CD4-positive, alpha-beta T cell treated with Interleukin-15 for 1 hour (primary cell): ENCODE measurements at places on chromosomes 5 and 9.
A peak's percentile ranks its signal among the peaks of the same experiment; 100 is the strongest.

DNA sequence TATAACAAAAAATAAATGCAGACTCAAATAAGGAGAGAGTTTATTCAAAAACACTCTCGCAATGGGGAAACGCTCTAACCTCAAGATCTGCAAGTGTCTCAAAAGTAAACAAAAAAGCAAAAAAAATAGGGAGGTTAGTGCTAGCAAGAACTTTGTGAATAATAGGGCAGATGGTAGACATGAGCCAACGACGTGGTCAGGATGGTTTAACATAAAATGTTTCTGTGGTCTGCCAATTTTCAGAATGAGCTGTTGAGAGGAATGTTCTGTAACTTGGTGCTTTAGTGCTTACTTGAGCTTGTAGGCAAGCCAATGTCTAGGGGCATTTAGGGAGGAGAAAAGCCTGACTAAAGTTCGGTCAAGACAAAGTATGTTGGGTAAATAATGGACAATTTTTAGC, 1813.9 kb upstream of the CDH6 start:
- DNase-seq: no peak

- no peak for DNase-seq
Measured at GRCh38 chr5:61801174-61801573, 469.1 kb downstream of the ZSWIM6 start.

- no peak for DNase-seq
Measured at GRCh38 chr5:37735649-37736347, 104.0 kb downstream of the GDNF start.

DNA sequence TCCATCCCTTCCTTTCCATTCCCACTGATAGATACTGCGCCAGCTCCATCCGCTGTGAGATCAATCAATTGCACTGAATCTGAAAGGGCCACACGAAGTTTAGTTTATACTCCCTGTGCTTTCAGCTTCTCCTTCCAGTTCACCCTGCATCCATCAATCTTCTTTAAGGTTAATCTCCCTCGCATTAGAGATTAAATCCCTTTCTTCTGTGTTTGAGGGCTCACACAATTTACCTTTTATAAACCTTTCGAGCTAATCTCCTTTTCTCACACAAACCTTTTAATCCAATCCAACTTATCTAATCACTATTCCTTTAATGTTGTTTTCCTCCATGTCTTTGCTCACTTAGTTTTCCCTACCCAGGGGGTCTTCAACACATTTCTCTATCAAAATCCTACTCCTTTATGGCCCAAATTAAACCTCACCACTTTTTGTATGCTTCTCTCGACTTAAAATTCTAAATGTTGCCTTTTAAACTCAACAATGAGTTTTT, 64.6 kb upstream of the HAPLN1 start:
- DNase-seq: no peak

- no peak for DNase-seq
Measured at GRCh38 chr5:109669991-109670706, 19.6 kb upstream of the MAN2A1 start.

DNA sequence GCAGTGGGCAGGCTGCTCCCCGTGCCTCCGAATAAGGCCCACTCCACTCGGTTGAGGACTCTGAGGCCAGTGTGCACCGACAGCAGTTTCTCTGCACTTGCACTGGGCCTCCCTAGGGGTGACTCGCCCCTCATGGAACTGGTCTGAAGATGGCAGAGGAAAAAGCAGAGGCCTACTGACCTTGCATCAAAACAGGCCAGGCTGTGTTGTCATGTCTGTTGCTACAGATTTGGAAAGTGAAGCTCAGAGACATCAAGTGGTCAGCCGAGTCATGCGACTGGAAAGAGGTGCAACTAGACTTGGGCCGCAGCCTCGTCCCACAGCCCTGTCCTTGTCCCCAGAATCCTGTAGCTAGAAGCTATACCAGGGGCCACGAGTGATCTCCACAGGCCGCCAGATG, 78.3 kb downstream of the DCP2 start:
- DNase-seq: no peak

GRCh38 chr5:128532127-128532526, 5.9 kb downstream of the FBN2 start:
- no peak for DNase-seq

DNA sequence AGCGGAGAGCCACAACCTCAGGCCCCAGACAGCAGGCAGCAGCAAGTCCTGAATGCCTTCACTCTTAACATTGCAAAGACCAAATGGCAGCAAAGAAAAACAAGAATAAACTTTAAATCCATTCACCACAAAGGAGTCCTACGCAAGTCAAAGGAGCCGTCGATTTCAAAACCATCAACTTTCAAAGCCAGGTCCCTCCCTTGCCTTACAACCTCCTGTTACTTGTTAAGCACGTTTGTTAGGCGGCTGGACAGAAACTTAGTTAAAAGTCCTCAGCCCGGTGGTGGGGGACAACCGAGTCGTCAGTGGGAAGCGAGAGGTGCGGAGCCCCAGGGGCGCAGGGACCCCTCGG, 938 bp downstream of the LPAR1 start:
- no peak for DNase-seq

GRCh38 chr5:132754947-132755346, 7.7 kb downstream of the CCNI2 start:
- no peak for DNase-seq

GRCh38 chr9:132543960-132544359, 38.4 kb upstream of the BARHL1 start:
- DNase-seq: no peak

DNA sequence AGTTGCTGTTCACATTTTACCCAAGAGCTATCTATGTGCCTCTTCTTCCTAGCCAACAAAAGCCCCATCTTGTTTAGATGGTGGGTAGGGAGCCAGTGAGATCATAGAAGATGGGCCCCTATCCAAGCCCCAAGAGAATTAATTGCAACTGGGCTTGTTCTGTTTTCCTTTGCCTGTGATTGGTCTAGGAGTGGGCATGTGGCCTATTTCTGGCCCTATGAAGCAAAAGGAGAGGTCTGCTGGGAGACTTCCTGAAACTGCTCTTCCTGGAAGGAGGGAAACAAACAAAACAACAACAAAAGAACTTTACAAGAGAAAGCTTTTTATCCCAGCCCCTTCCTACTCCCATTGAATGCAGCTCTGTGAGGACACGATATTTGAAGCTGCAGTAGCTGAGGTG, 32.5 kb upstream of the ALDOB start:
- DNase-seq: no peak

GRCh38 chr5:138330813-138331448, 673 bp downstream of the CDC25C start:
- DNase-seq: no peak

DNA sequence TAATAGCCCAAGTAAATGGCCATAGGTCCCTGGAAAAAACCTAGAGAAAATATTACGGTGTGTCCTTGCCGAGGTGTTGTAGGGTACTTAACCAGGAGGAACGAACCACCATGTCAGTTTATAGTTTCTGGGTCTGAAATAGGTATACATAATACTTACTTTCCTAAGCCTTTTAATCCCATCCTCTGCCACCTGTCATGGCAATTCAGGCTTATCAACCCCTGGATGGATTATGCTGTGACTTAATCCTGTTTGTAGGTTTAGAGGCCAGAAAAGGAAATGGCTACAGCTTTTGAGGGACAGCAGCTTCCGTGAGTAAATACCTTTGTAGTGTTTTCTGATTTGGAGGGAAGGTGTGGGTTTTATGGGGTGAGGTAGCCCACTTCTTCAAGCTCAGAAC, 89.1 kb upstream of the PTPRD start:
- no peak for DNase-seq

- DNase-seq: no peak
Measured at GRCh38 chr5:118379470-118379869, 608.9 kb downstream of the DTWD2 start.

DNA sequence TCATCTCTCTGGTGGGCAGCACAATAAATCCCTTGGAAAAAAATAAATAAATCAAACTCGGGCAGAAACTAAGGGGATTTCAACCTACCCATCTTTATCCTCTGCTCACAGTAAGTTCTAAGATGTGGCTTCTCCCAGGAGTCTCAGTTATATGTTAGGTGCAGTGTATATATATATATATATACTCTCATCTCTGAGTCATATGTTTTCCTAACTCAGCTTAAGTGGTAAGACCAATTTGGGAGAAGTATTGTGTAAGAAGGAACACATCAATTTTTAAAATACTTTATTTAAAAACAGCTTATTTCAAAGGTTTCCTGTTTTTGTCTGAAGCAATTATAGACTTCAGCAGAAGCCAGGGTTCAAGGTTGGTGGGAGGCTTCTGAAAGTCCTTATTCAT, 20.3 kb upstream of the OSMR start:
- DNase-seq: no peak

- DNase-seq: no peak
Measured at GRCh38 chr5:159199225-159199624, 10.1 kb downstream of the RNF145 start.

GRCh38 chr5:173643964-173644363, 27.5 kb upstream of the BOD1 start:
- DNase-seq: no peak

DNA sequence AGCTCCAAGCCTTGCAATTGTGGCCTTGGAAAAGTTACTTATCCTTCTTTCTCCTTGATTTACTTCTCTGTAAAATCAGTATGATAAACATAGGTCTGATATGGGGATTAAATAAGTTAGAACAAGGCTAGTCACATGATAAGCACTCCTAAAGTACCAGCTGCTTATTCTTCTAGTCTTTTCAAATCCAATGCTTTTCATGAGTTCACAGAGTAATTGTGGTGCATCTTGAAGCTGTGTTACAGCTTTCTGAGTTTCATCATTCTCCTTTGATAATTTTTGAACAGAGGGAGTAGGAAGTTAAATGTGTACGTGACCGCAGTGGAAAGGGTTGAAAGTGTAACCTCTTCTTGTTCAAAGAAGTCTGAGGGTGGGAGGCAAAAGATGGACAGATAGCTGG, 38.8 kb upstream of the CCDC112 start:
- DNase-seq: no peak

DNA sequence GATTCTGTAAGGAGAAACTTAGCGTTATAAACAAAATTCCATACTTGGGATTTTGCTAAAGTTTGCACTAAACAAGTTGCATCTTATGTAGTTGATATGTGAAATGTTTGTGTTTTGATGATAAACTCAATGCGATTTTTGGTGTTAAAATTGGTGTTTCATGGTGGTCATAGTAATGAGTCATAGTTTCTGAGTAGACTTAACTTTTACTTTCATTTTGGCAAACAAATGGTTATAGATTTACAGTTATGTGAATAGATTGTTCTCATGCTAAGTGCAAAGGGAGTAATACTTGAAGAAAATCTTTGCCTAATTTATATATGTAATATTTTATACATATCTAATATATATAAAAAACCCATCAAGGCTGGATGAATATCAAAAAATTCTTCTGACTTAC, 107.3 kb upstream of the ELAVL2 start:
- DNase-seq: no peak

- no peak for DNase-seq
Measured at GRCh38 chr9:26459959-26460358, 432.6 kb downstream of the CAAP1 start.

DNA sequence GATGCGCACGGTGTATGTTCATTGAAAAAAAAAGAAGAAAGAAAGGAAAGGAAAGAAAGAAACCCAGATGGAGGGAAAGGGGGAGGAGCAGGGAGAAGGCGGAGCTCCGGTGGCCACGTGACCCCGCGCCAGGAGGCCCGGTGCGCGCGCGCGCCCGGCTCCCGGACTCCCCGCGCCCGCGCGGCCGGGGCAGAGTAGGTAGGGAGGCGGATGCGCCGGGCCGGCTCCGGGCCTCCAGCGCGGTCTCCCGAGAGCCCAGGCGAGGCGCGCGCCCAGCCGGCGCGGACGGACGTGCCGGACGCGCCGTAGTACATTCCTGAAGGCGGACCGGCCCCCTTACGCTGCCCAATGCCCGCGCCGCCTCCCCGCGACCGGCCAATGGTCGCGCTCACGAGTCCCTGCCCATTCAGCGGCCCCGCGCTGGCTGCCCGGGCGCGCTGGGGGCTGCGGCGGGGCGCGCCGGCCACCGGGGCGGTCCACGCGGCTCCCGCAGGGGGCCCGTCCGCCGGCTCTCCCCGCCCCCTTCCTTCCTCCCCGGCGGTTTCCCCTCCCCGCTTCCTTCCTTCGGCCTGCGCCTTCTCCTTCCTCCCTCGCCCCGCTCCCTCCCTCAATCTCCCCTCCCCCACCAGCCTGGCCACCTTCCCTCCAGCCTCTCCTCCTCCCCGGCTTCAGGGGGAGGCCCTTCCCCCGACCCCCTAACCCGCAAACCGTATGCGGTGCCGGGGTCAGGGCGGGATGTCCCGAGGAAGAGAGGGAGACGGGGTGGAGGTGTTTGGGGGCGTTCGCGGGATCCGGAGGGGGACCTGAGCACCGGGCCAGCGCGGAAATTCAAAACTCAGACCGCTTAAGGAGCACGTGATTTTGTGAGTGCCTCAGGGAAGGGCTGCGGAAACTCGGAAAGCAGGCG, 5.8 kb downstream of the PTCH1 start:
- DNase-seq: peak; percentile 80

GRCh38 chr5:74497706-74498105, 142.8 kb downstream of the ENC1 start:
- DNase-seq: no peak

DNA sequence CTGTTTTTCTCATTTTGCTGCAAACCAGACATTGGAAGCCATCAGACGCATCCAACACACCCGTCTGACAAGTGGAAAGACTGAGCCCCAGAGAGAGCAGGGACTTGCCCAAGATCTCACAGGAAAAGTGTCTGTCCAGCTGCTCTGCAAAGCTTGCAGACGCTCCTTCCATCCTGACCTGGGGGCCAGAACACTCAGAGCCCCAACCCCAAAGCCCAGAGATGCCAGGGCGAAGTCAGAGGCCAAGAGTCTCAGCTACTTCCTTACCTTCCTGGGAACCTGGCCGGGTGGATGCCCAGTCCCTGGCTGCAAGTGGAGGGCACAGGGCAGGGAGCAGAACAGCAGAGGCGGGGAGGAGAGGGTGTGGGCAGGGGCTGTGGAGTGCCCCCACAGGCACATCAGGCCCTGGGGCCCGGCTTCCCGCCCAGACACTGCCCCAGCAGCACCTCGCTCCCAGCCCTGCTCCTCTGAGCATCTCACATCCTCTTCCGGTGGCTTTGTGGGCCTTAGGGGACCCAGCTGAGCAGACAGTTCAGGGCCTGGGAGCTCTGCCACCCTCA, 9.7 kb upstream of the RALGDS start:
- DNase-seq: peak; percentile 79

DNA sequence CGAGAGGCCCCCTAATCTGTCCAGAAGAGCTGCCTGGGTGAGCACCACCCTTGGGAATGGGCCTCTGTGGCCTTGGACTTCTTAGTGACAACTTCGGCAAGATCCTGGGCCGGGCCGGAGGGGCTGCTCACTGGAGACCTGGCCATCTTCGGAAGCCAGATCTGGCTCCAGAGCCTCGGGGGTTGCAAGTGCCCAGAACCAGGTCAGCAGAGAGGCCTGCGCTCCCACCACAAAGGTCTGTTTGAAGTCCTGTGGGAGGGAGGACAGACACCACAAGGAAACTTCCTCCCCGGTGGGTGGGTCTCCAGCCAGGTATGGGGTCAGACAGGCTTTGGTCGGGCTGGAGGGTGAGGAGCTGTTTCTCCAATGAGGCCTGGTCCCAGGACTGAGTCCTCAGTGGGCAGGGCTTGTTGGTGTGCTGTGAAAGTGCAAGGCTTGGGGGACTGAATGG, 86.1 kb downstream of the DAB2IP start:
- DNase-seq: no peak
